Stimulated activated CD4-positive, alpha-beta T cell treated with anti-CD3 and anti-CD28 coated beads, TNF-alpha, amount 100 ng/mL, for 4 hours (primary cell): ENCODE measurements at places on chromosomes 7 and 10.
A peak's percentile ranks its signal among the peaks of the same experiment; 100 is the strongest.

GRCh38 chr7:45659496-45660139 lies 85.5 kb downstream of the ADCY1 start:
- no peak for DNase-seq

GRCh38 chr10:12081879-12082557 lies 13.3 kb downstream of the DHTKD1 start:
- no peak for DNase-seq

DNA sequence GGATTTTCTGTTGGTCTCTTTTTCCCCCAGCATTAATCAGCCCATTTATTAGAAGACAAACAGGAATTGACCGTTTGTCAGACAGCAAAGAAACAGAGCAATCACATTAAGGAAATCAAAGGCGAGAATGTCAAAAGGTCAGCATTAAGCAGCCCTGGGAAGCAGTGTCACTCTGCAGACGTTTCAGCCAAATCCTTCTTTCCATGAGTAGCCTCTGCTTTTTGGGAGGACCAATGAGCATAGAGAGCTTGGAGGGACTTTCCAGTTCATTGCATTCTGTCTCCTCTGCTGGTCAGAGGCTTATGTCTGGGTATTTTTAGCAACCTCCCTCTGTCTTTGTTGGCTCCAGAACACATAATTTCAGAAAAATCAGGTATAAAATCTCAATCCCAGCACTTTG lies 481.4 kb downstream of the GALNT17 start:
- no peak for DNase-seq

GRCh38 chr10:6141296-6142151 lies 52.7 kb downstream of the RBM17 start:
- DNase-seq = no peak

- DNase-seq = no peak
Measured at GRCh38 chr10:83538047-83538446, 601.3 kb upstream of the GHITM start.

DNA sequence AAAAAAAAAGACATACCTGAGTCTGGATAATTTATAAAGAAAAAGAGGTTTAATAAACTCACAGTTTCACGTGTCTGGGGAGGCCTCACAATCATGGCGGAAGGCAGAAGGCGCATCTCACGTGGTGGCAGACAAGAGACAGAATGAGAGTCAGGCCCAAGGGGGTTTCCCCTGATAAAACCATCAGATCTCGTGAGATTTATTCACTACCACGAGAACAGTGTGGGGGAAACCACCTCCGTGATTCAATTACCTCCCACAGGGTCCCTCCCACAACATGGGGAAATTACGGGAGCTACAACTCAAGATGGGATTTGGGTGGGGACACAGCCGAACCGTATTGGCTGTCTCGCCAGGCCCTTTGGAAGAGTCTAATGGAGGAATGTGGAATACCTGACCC lies 9.0 kb upstream of the MAFK start:
- no peak for DNase-seq

- DNase-seq = no peak
Measured at GRCh38 chr10:71476228-71477011, 79.7 kb downstream of the CDH23 start.

- DNase-seq = no peak
Measured at GRCh38 chr7:32533276-32534029, 38.2 kb downstream of the AVL9 start.

GRCh38 chr7:120303105-120303504 lies 30.1 kb downstream of the KCND2 start:
- no peak for DNase-seq

- DNase-seq = peak; percentile 13
Measured at GRCh38 chr7:17234030-17234397, 64.4 kb upstream of the AHR start.

- no peak for DNase-seq
Measured at GRCh38 chr10:20128811-20129210, 312.6 kb downstream of the PLXDC2 start.

DNA sequence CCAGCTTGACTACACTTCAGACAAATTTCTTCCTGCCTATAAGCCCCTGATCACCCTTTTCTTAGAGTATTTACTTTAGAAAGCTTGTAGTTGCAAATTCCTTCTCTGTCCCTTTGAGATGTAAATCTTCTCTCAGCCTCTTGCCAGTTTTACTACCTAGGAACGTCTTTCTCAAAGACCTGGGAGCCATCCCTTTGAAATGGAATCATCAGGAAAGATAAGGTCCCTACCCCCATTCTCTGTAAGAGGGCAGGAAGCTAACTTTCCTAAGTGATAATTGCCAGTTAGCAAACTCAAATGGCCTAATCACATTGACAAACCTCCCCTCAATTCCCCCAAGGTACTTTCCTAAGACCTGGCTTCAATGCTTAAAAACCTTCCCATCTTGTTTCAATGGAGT lies 304.5 kb downstream of the MDFIC start:
- DNase-seq = no peak

DNA sequence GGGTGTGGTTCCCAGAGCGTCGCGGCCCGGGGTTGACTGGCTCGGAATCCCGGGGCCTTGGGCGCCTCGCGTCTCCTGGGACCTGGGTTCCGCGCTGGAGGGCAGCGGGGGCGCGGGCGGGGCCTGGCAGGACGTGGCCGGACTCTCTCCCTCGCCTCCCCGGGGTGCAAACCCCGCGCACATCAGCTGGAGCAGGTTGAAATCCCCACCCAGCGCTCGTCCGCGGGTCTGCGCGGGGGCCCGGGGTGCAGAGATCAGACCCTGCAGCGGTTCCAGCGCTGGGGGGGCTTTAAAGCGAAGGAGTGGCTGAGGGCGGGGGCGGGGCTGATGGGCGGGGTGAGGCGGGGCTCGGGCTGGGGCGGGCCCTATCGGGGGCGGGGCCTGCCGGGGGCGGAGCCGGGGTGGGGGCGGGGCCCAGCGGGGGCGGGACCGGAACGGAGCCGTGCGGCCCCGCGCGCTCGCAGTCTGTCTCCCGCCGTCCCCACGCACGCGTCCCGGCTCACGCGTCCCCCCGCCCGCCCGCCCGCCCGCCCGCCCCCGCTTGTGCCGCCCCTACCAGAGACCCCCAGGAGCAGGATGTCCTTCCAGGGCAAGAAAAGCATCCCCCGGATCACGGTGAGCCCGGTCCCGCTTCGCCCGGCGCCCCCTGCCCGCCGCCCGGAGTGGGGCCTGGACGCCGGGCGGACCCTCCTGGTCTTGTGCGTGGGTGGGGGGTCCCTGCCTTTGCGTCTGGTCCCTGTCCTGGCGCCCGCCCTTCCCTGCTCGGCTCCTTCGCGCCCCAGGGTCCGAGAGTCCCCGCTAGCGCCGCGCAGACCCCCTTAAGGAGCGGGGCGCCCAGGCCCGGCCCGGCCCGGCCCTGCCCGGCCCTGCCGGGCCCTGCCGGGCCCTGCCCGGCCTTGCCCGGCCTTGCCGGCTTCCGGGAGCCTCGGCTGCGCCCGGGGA lies at the start of gene DPYSL4:
DPYSL4 (plus strand) TSS at position 461 of the 942 bp plus-strand sequence; CDS start at position 577, 116 bp downstream.
- no peak for DNase-seq

GRCh38 chr7:41994746-41995110 lies 242.3 kb downstream of the GLI3 start:
- DNase-seq = no peak

DNA sequence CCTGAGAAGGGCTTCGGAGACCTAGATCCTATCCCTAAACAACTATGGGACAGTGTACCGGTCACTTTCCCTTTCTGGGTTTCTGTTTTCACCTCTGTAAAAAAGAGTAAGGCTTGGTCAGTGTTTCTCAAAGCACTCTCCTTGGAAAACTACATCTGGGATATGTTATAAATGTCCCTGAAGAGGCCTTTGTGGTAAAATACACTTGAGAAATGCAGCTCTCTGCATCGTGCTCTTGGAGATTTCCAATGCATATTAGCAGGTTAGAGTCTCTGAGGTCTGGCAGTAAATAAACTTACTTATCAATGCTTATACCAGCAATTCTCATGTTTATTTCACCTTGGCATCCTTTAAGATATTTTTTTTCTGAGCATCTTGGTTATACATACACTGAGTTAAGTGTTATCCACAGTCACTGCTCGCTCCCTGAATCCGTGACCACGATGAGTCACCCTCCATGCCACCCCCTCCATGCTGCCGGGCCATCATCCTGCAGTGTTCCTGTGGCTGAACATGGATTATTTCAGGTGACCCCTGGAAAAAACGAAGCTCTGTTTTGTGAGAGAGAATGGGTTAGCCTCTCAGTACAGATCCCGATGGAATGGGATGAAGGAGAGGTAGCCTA lies 3.3 kb upstream of the TBXAS1 start:
- DNase-seq = no peak

DNA sequence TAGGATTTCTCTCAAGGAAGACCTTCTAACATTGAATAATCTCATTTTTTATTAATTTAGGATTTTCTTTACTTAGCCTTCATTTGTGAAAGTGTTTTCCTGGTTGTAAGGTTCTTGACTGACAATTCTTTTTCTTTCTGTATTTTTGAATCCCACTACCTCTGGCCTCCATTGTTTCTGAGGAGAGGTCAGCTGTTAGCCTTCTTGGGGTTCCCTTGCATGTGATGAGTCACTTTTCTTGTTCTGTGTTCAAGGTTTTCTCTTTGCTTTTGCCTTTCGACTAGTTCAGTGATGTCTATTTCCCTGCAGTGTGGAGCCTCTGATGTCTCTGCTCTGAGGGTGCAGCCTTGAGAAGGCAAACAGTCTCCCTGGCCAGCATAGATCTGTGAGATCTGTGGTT lies 304.1 kb upstream of the ZNF32 start:
- no peak for DNase-seq

DNA sequence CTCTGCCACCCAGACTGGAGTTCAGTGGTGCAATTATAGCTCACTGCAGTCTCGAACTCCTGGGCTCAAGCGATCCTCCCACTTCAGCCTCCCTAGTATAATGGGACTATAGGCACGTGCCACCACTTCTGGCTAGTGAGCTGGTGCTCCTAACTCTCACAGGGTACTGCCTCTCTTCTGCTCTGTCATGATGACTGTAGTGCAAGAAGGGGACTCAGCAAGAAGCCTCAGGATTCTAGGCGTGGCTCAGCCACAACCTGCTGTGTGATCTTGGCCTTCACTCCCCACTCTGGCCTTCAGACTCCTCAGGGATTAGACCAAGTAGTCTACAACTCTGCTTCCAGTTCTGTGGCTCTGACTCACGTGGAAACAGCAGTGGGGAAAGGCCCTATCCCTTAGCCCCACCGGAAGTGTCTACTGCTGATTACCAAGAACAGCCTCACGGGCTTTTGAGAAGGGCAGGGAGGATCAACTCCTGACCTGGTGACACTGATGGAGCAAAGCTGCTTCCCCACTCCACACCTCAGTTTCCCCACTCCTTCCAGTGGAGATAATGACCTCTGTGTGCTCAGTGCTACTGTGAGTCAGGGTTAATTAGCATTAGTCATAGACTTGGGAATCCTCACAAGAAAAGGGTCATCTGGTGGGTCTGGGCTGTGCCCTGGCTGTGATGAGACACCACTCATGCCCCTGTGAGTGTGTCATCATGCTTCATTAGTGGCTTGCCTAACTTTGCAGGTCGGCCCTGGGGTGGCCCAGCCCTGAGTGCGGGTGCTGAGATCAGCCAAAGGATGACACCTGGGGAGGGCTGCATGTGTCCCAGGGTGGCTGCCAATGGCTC lies 41.1 kb downstream of the ZC3HC1 start:
- DNase-seq = no peak

GRCh38 chr10:97673736-97674525 lies 13.1 kb downstream of the AVPI1 start:
- DNase-seq = no peak

DNA sequence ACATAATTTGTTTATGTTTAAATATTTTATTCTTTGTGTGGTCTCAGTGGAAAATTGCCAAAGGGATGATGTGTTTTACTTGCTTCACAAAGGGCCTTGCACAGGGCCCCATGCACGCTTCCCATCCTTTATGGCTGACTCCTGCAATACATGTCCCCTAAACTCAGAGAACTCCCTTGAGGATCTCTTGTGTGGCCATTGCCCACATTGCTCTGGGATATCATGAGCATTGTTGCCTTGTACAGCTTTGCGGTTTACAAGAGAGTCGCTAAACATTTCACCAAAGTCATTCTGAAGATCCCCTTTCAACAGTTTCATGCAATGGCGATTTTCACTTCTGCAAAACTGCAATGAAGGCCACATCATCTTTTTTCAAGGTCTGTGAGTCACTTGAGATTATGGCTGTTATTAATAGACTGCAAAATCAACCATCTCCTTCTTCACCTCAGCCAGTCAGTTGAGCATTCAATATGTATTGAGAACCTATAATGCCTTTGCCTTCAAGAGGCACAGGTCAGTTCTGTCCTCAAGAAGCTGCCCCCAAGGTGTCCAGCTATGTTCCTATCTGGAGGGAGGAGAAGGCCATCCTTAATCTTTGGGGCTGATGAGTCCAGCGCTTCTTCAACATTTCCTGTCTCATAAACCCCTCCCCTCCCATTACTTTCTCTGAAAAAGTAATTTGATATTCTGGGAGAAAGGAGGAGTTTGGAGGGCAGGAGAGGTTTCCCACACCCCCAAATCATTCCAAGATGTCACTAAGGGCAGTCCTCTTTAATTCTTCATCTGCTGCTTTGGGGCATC lies 108.1 kb downstream of the CCDC71L start:
- DNase-seq = no peak

- no peak for DNase-seq
Measured at GRCh38 chr10:46273506-46274477, 13.0 kb upstream of the ANTXRL start.

GRCh38 chr10:91690996-91691676 lies 58.3 kb upstream of the PPP1R3C start:
- no peak for DNase-seq

GRCh38 chr7:19107081-19107355 lies 10.4 kb downstream of the TWIST1 start:
- no peak for DNase-seq
